ENCODE measurements at places on chromosomes 6 and 20.

GRCh38 chr20:63831646-63831992 is 555 bp upstream of the ZBTB46 start:
- DNase-seq, result no peak

DNA sequence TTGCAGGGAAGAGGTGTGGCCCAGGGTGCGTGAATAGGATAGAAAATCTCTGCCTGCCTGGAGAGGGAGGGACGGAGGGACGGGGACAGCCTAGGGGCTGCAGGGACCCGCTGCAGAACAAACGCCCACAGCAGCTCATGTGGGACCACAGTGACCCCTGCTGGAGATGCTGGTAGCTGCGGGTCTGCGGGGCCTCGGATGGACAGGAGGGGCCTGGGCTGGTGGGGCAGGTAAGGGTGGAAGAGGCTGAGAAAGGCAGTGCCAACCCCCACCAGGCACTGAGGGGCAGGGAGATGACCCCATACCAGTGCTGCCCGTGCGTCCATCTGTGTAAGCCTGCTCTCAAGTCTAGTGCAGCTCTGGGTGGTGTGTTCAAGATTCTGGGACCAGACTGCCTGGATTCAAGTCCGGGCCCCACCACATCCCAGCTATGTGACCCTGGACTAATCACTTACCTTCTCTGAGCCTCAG is 39.4 kb downstream of the KIAA1755 start:
- peak; percentile 51 for DNase-seq

DNA sequence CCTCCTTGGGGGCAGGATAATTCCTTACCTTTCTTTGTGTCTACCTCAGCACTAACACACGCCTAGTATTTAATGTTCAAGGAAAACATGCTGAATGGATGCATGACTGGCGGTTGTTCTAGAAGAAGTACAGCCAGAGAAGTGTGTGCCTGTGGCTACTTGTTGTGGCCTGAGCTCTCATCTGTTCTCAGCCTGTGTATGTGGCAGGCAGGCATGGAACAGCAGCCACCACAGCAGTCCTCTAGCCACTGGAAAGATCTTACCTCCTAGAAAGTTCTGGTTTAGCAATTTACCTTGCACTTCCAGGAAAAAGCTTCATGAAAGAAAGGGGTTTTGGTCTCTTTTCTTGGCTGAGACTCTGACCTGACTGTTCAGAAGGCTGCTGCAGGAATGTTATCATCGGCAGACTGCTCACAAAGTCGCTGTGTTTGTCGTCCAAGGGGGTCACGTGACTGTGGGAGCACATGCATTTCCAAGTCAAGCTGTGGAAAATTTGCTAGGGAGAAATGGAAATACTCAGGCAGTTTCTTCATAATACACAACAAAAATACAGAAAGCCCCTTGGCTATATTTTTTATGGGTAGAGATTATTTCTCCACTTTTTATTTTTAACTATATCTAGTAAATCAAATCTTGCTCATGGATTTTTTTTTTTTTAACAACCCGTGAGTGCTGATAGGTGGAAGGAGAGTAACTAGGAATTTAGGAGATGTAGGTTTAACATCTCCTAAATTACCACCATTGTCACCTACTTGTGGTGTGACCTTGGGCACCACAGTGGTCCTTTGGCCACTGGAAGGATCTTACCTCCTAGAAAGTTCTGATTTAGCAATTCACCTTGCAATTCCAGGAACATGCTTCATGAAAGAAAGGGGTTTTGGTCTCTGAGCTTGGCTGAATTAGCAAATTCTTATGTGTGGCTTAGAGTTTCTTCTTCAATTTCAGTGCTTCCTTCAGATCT is 110.8 kb upstream of the GPR6 start:
- no peak for DNase-seq

DNA sequence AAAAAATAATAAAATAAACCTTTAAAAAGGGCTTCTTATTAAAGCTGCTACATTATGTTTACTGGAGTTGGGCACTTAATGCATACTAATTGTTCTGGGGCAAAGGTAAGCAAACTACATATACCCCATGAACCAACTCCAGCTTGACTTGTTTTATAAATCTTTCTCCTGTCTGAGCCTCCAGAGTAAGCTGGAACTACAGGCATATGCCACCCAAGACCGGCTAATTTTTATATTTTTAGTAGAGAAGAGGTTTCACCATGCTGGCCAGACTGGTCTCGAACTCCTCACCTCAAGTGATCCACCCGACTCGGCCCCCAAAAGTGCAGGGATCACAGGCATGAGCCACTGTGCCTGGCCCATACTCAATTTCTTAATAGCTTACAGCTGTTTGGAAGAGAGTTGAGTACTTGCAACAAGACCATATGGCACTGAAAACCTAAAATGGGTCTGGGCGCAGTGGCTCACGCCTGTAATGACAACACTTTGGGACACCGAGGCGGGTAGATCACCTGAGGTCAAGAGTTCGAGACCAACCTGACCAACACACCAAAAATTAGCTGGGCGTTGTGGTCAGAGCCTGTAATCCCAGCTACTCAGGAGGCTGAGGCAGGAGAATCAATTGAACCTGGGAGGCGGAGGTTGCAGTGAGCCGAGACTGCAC is 19.9 kb downstream of the ROMO1 start:
- DNase-seq, result no peak

- no peak for DNase-seq
These were observed 115.4 kb upstream of the SAMD5 start for GRCh38 chr6:147392917-147393625.

DNA sequence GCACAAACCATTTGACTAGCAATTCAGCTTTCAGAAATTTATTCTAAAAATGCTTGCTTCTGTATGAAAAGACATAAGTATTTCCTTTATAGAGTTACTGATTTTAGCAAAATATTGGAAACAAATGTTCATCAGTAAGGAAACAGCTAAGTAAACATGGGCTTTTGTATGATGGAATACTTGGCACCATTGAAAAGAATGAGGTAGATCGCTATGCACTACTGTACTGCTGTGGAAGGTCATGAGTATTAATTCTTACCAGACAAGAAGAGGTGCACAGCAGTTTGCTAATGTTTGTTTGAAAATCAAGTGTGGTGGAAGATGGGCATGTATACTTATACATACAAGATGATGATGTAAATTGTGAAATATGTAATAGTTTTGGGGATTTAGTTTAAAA is 73.0 kb downstream of the FARS2 start:
- no peak for DNase-seq

GRCh38 chr6:17971128-17972073 is 16.0 kb downstream of the KIF13A start:
- no peak for DNase-seq

DNA sequence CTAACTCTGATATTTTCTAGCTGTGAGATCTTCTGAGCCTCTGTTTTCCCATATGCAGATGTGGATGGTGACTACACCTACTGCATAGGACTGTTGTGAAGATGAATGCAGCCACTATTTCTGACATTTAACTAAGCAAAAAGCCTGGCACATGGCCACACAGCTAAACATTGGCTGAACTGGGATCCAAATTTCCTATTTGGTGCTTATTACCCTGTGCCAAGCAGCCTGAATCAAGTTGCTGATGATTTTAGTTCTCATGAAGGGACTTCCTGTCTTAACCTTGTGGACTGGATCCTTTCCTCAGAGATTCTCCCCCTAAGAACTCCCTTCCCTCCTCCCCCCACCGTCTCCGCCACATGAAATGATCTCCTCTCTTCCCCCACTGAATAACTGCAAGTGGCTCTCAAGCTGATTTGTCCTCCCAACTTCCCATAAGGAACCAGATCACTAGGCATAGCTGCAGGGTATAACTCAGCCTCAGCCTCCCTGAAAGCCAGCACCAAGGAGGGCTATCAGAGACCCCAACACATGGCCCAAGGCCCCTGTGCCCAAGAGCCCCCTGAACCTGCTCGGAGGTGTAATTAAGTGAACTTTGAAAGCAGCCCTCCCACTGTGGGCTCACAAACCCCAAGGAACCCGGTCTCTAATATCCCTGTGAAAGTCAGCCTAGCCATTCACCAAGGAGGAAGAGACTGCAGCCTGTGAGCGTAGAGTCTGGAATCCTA is 55.7 kb downstream of the MAFB start:
- no peak for DNase-seq

GRCh38 chr6:132060591-132060990 is 109.4 kb upstream of the CCN2 start:
- no peak for DNase-seq

GRCh38 chr6:125432963-125433362 is 131.2 kb upstream of the HDDC2 start:
- no peak for DNase-seq

GRCh38 chr6:99416226-99416625 is 8.9 kb downstream of the PNISR start:
- no peak for DNase-seq

GRCh38 chr6:136360783-136361182 is 71.1 kb upstream of the BCLAF1 start:
- no peak for DNase-seq

GRCh38 chr6:128033156-128033555 is 132.3 kb upstream of the THEMIS start:
- DNase-seq, result no peak

GRCh38 chr6:159758031-159759001 is 3.5 kb upstream of the ACAT2 start:
- DNase-seq, result no peak

DNA sequence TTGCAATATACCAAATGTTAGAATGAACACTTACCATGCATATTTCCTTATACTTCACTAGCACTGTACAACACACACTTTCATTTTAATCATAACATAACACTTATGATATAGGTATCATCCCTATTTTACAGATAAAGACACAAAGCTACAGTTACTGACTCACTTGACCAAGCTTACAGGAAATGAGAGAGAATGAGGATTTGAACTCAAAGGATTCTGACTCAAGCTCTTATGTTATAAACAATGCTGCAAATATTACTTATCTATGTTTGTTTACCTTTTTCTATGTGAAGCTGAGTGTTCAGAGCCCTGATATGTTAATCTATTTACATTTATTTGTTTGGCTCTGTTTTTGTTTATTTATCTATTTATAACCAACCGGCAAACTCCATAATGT is 245.4 kb downstream of the PTPRK start:
- DNase-seq, result no peak

GRCh38 chr6:34235307-34236130 is 1.2 kb upstream of the HMGA1 start:
- peak; percentile 65 for DNase-seq

DNA sequence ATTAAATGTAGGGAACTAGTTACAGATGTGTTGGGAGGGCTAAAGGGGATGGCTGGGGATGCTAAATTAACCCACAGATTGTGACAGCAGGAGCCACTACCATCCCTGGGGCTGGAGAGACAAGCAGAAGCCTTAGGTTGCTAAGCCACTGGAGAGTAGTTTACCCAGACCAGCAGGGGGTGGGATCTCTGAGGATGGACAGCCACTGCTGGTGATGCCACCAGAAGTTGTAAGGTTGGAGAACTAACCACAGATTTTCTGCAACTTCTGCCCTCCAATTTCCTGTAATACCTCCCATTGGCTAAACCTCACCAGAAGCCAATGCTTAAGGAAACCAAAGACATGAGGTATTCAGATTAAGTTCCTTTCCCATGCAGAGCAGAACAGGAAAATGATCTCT is 139.6 kb upstream of the NOX3 start:
- DNase-seq, result no peak

GRCh38 chr6:152952866-152953509 is 29.9 kb downstream of the FBXO5 start:
- no peak for DNase-seq

GRCh38 chr6:37134396-37135191 is 35.4 kb upstream of the PIM1 start:
- DNase-seq, result no peak

- peak; percentile 52 for DNase-seq
These were observed 926 bp downstream of the MYLIP start for GRCh38 chr6:16129623-16130401.

DNA sequence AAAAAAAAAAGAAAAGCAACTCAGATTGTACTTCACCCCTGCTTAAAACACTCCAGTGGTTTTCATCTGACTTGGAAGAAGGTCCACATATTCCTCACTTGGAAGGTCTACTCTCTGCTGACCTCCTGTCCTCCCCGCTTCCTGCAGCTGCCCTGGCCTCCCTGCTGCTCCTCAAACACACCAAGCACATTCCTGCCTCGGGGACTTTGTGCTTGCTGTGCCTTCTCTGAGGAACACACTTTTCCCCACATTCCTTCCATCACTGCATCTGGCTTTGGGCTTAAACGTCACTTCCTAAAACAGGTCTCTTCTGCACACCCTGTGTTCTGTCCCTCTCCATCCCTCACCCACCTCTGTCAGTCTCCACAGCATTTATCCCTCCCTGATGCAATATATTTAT is 4.9 kb upstream of the PDYN start:
- DNase-seq, result no peak

Data from activated naive CD4-positive, alpha-beta T cell (primary cell).